ENCODE measurements at places on chromosomes 3 and 15.

DNA sequence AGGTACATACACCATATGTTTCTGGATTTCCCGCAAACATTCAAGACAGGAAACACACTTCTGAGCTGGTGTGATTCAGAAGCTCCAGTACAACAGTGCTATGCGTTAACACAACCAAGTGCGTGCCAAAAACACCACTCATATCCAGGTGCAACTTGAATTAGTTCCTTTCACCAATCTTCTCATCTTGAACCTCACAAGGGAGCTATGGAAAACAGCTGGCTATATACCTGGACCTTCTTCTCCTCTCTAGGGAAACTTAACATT, 31.3 kb downstream of the SUSD5 start:
- DNase-seq: no peak

DNA sequence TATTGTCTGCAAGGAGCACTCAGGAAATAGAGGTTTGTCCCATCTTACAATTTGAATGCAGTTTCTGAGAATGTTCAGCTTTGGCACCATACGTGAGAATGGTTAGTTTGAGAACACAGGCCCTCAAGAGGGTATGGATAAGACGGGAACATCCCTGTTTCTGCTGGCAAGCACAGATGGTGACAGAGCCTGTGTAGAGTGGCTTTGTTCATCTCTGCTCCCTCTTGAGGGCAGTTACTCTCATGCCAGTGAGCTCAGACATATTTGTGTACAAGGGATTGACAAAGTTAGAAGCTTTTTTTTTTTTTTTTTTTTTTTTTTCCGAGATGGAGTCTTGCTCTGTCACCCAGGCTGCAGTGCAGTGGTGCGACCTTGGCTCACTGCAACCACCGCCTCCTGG, 71.5 kb upstream of the FILIP1L start:
- DNase-seq: no peak

- no peak for DNase-seq
Observed at GRCh38 chr3:129040579-129041300, 19.8 kb upstream of the GP9 start.

DNA sequence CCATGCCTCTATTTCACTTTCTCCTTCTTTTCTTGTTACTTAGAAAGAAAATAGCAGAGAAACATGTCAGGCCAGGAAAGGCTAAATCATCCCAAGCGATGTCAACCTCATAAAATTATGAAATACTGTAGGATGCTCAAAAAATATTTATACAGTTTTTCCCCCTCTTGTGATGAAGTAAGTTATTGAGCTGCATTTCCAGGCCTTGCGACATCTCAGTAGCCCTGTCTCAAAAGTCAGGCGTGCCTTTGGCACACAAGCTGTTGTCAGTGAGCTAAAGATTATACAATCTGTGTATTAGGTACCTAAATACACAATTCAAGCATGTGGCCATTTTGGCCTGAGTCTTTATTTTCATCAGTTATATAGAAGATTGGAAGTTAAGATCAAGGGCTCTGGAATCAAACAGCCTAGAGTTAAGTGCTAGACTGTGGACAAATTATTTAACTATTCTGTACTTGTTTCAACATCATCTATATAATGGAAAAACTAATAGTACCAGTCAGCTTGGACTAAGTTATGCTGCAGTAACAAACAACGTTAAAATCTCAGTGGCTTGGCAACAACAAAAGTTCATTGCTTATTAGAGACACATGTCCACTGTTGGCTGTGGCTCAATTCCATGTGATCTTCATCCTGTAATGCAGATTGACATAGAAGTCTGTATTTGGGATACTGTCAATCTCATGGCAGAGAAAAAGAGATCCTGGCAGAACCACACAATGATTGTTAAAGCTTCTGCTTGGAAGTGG, 406.4 kb upstream of the PROK2 start:
- no peak for DNase-seq

- DNase-seq: no peak
Observed at GRCh38 chr3:45031531-45031930, 5.4 kb downstream of the CLEC3B start.

- DNase-seq: no peak
Observed at GRCh38 chr3:101940521-101941317, 91.4 kb downstream of the NFKBIZ start.

DNA sequence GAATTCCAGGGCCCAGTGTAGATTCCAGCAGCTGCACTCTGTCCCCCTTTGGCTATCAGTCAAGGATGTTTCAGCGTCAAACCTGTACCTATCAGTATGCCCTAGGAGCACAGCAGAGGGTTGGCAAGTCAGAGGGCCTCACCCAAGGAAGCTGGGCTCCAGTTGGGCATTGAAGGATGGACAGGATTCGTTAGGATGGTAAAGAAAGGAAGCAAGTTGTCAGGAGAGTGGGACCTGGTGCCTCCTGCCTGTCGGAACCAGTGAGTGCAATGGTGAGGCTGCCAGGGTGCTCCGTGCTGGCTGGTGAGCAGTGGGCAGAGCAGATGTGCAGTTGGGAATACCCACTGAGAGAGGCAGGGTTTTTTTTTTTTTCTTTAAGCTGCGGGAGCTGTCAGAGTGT, 157.2 kb downstream of the CHDH start:
- no peak for DNase-seq

DNA sequence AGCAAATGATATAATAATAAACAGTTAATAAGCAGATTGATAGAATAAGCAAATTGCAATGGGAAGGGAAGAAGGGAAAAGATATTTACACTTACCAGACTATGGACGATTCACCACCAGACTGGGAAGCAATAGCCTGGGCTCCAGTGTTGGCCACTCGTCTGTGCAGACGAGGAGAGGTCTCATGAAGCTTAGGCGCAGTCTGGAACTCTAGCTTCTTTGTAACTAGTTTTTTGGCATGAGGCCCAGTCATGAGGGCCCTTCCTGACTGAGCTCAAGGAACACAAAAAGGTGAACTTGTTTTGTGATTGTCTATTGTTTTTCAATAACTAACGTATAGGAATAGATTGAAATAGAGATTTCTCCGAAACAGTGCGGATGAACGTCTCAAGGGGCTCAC, 63.3 kb upstream of the GATM start:
- no peak for DNase-seq

GRCh38 chr15:67941648-67942310, 101.9 kb upstream of the RNU6-1 start:
- no peak for DNase-seq

DNA sequence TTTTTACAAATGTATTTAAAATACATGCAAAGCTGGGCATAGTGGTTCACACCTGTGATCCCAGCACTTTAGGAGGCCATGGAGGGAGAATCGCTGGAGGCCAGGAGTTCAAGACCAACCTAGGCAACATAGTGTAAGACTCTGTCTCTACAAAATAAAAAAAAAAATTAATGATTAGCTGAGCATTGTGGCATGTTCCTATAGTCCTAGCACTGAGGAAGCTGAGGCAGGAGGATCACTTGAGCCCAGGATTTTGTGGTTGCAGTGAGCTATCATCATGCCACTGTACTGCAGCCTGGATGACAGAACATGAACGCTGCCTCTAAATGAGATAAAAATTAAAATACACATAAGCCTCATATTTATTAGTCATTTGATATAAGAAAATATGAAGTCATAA, 142.8 kb downstream of the TCF12 start:
- no peak for DNase-seq

DNA sequence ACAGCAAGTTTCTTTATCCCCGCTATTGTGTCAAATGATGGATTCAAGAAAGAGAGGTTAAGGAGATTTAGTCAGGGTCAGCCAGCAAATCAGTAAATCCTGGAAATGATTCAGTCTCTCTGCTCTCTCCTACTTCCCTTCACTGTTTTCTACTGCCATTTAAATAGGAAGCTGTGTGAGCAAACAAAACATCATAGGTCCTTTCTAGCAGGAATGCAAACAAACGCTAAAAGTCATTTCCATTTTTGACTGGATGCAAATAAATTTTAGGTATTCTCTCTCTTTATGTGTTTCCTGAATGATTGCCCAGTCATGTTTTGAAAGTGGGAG, 299.4 kb upstream of the RORA start:
- DNase-seq: no peak

- no peak for DNase-seq
Observed at GRCh38 chr3:138408751-138409570, 25.5 kb upstream of the ESYT3 start.

DNA sequence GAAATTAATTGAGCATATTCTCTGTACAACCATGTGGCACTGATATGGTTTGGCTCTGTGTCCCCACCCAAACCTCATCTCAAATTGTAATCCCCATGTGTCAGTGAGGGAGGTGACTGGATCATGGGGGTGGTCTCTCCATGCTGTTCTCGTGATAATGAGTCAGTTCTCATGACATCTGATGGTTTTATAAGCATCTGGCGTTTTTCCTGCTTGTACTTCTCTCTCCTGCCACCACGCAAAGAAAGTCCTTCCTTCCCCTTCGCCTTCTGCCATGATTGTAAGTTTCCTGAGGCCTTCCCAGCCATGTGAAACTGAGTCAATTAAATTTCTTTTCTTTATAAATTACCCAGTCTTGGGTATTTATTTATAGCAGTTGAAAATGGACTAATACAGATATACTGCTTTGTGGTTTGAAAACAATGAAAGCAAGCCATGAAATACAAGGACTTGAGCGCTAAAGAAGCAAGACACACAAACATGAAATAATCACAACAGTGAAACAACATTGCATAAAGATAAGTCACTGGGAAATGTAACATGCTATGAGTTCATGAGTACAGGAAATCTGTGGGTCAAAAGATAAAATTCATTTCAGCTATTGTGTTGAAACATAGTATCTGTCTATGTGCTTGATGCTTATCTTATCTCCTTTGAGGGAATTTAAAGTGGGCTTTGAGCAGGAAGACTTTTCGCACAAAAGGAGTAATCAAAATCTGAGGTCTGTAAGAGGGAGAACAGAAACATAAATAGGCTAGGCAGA, 288.7 kb downstream of the GBE1 start:
- DNase-seq: no peak

DNA sequence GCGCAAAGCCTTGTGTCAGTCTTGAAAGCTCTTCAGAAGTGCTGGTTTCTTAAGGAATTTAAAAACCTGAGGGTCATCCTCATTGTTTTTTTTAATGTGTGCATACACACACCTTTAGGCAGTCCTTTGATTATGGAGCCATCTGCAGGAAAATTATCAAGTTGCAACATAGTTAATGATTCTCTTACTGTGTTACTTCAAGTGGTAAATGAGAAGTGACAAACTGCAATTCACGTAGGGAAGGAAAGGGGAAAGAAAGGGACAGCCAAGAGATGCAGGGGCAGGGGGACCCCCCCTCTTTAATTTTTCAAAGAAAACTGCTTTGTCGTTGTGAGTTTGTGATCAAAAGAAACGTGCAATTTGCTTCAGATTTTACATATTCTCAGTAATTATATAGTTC, 162.4 kb upstream of the CGNL1 start:
- DNase-seq: no peak

GRCh38 chr3:157427901-157428300, 8.7 kb upstream of the PTX3 start:
- no peak for DNase-seq

- DNase-seq: no peak
Observed at GRCh38 chr3:120192159-120192558, 92.9 kb downstream of the GPR156 start.

- DNase-seq: no peak
Observed at GRCh38 chr15:81295486-81296121, 28.3 kb downstream of the STARD5 start.

DNA sequence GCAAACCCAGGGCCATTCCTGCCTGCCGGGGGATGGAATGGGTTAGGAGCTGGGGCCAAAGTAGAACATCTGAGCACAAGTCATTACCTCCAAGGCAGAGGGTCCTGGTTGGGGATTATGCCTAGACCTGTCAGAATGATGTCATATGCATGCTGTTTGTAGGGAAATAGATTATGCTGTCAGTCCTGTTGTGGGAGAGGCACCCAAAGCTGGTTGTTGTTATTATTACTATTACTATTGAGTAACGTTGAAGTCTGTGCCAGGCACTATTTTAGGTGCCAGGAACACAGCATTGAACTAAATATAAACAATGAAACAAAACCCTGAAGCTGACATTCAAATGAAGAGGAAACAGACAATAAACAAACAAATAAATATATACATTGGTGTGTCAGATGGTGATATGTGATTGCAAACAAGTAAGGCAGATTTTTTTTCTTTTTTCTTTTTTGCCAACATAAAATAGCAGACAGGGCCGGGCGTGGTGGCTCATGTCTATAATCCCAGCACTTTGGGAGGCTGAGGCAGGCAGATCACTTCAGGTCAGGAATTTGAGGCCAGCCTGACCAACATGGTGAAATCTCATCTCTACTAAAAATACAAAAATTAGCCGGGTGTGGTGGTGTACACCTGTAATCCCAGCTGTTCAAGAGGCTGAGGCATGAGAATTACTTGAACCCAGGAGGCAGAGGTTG, 2.0 kb downstream of the P4HTM start:
- DNase-seq: no peak

GRCh38 chr3:87001473-87002098, 10.6 kb upstream of the VGLL3 start:
- no peak for DNase-seq

GRCh38 chr3:118573912-118574311, 460.7 kb downstream of the IGSF11 start:
- no peak for DNase-seq

DNA sequence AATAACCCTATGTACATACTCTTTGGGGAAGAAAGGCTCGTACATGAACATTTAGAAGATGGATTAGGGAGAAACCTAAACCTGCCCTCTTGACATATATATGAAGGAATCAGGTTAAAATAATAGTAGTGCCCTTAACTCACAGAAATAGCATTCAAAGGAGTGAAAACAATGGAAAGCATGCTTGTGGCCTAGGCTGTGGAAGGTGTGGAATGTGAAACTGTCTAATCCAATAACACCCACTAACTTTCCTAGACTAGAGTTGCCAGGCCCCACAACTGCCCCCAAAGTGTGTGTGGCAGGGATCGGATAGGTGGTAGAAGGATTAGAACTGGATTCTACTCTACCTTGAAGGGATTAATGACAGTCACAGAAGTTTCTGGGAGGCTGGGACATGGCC, 317.4 kb upstream of the LRRFIP2 start:
- no peak for DNase-seq

- DNase-seq: no peak
Observed at GRCh38 chr3:52299879-52300611, 12.4 kb downstream of the GLYCTK start.

DNA sequence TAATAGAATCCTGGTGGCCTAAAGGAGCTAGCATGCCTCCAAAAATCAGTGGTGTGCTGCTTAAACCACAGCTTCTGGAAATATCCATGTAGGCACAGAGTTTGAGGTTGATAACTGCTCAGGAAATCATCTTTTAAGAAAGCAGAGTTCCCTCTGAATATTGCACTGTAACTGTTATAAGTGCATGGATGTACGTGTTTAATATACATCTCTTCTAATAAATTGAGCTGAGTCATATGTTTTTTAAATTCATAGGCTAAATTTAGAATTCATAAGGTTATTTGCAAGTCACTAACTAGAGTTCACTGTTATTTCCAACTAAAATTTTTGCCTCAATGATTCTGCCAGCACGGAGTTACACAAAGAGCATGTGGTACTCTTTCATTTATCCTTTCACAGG, 68.9 kb downstream of the MYH15 start:
- DNase-seq: no peak
